Head of caudate nucleus (tissue), 42 donors: ENCODE measurements at places on chromosomes 1 and 21.

DNA sequence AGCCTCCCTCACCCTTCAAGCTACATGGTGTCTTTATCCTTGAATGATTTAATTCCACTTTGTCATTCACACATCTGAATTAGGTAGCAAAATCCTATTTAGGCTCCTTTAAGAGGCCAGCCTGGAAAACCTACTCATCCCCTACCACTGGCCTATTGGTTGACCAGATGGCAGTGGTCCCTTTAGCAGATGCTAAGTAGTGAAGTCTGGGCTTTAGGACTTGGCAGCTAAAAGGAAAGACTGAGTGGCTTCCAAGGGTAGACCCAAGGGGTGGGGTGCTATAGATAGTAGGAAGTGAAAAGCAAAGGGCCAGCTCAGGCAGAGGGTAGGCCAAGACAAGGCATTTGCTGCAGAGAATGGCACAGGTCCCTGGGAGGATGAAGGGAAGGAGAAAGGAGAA is 46.6 kb downstream of the KCNJ6 start:
- DNase-seq = no peak

- no peak for DNase-seq
Measured at GRCh38 chr1:242826701-242827336, 302.3 kb upstream of the PLD5 start.

- DNase-seq = no peak
Measured at GRCh38 chr1:11196945-11197344, 7.8 kb downstream of the ANGPTL7 start.

DNA sequence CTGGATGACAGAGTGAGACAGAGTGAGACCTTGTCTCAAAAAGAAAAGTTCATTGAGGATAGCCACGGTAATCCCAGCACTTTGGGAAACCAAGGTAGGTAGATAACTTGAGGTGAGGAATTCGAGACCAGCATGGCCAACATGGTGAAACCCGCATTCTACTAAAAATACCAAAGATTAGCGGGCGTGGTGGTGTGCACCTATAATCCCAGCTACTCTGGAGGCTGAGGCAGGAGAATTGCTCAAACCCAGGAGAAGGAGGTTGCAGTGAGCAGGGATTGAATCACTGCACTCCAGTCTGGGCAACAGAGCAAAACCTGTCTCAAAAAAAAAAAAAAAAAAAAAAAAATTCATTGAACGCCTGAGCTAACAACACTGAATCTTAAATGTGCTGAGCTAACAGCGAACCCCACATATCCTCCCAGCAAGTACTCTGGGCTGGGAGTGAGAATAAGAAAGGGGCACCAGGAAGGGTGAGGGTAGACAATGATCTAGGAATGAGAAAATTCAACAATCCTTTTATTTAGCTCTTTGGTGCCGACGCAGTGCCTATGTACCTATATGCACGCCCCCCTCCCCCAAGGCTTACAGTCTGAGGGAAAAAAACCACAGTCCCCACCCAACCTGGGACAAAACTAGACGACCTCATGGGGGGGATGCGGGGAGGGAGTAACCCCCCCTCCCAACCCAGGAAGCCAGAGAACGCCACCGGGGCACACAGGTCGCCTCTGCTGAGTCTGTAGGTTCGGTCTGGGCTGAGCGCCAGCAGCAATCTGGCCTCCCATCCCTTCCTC is 1.4 kb upstream of the CACNA1S start:
- DNase-seq = no peak

- DNase-seq = no peak
Measured at GRCh38 chr1:156840898-156841279, 18.0 kb downstream of the INSRR start.

- DNase-seq = no peak
Measured at GRCh38 chr1:10528066-10529014, 53.6 kb downstream of the PEX14 start.
